Stimulated activated CD8-positive, alpha-beta memory T cell treated with anti-CD3 and anti-CD28 coated beads, Interleukin-12 subunit alpha, Interleukin-12 subunit beta, amount 100 ng/mL, for 4 hours (primary cell): ENCODE measurements at places on chromosomes 6 and 20.

- no peak for DNase-seq
Observed at GRCh38 chr6:6884916-6885315, 222.8 kb upstream of the RREB1 start.

DNA sequence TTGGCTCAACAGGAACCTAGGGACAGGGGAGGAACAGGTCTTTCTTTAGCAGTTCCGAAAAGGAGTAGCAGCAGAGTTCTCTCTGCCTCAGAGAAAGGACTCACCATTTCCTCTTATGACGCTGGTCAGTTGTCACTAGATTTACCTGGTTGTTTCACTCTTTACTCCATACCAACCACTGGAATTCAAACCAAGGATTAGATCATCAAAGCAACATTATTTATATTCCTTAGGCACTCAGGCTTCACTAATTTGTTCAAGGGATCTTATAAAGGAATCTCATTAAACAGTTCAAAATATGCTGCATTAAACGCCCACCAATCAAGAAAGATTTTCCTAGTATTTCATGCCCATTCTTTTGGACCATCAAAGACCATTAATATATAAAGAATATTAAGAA lies 1129.5 kb upstream of the MAP3K7 start:
- no peak for DNase-seq

- DNase-seq: no peak
Observed at GRCh38 chr6:133187657-133188453, 53.3 kb upstream of the EYA4 start.

GRCh38 chr6:137224799-137225198 lies 5.6 kb upstream of the IFNGR1 start:
- no peak for DNase-seq

DNA sequence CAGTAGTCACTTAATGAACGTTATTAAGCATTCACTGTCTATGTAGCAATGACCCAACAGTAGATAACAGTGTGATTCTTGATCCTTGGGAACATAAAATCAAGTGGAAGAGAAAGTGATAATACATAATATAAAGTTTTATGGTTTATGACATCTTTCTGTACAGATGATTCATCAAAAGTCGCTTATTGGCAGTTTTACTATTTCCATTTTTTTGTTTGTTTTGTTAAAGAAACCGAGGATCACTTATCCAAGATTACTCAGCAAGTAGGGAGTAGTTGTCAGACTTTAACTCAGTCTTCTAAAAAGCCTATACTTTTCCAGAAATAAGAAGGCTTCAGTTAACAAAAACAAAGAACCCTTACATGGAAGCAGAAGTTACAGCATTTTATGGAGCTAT lies 260.8 kb downstream of the ZFAND3 start:
- DNase-seq: no peak

- no peak for DNase-seq
Observed at GRCh38 chr6:26477426-26477825, 19.7 kb downstream of the BTN2A1 start.

GRCh38 chr6:53615633-53616449 lies 49.7 kb downstream of the KLHL31 start:
- no peak for DNase-seq

DNA sequence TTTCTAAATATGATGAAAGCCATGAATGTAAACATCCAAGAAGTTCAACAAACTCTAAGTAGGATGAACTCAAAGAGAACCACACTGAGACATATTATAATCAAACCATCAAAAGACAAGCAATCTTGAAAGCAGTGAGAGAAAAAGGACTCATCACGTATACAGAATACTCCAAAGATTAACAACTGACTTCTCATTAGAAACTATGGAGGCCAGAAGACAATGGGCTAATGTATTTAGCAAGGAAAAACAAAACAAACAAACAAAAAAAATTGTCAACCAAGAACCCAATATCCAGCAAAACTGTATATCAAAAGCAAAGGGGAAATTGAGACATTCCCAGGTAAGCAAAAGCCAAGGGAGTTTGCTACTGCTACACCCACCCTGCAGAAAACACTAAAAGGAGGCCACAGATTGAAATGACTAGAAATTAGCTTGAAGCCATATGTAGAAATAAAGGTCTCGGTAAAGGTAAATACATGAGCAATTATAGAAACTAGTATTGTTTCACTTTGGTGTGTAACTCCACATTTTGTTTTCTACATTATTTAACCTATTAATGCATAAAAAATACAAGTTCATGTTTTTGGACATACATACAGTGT lies 301.1 kb upstream of the QKI start:
- no peak for DNase-seq

DNA sequence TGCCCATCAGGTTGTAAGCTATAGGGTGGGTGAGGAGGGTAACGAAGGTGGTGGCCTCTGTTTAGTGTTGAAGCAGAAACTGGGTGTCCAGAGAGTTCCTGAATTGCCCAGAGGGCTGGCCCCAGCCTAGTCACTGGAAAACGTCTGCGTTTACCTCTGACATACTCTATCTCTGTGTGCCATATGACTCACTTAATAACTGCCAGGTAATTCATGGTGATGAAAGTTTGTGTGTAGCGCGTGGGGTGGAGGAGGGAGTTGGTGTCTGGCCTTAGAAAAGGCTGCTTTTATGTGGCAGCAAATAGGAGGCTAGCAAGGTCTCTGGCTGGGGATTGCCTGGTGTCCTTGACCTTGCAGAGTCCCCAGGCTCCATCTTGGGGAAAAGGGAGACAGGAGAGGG lies 47.3 kb downstream of the SLC35D3 start:
- DNase-seq: no peak

GRCh38 chr6:52385074-52385473 lies 23.1 kb downstream of the PAQR8 start:
- no peak for DNase-seq

DNA sequence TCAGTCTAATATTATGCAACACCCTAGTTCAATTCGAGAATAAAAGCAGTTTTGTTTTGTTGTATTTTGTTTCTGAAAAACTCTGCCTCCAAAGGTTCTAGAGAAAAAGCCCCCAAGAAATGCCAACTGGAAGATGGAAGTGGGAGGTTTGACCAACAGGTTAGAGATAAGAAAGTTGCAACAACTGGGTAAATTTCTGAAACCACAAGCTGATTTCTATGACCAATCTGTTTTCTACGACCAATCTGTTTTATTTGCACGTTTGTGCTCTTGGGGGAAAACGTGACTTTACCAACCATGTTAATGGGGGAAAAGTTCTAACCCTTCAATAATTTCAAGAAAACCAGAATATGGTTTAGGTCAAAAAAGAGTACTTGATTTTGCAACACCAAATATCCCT lies 173.2 kb downstream of the PDE7B start:
- no peak for DNase-seq

DNA sequence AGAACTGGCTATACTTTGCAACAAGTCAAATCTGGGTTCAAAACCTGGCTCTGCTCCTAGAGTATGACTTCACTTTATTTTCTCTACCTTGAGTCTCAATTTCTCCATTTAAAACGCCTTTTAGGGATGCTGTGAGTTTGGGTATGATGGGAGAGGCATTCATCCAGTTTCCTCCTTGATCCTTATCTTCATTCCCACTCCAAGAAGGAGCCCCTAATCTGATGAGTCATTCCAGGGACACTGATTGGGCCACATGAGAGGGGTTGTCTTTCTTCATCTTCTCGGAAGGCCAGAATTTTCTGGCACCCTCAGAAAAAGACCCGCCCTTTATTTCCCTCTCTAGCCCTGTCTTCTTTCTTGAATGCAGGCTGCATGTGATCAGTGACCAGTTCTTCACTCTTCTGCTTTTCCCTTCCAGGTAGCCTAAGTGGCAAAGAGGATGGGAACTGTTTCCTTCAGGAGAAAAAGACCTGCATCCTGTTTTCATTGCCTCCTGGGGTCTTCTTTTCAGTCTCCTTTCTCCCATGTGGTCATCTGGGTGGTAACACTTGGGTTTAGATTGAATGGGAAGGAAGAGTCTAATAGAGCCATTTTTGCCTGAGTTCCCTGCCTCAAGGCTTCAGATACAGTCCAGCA lies 32.1 kb upstream of the PNRC1 start:
- no peak for DNase-seq

GRCh38 chr20:62949153-62949821 lies 3.2 kb upstream of the SLC17A9 start:
- no peak for DNase-seq

DNA sequence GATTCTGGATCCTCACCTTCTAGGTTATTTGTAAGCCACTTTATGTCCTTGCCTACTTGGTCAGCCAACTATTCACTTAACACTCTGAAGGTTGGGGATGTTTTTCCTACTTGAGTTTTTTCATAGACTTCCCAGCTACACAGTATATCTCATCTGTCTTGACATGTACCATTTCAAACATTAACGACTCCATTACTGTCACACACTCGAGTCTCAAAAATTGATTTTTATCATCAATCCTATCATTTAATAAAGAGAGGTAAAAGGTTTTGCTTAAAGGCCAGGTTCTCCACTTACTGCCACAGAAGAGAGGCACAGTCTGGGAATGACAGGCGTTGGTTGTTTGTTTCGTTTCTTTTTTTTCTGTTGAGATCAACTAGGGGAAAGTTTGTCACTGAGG lies 38.2 kb upstream of the LAMP5 start:
- no peak for DNase-seq

GRCh38 chr6:123966618-123967017 lies 163.0 kb downstream of the NKAIN2 start:
- no peak for DNase-seq

DNA sequence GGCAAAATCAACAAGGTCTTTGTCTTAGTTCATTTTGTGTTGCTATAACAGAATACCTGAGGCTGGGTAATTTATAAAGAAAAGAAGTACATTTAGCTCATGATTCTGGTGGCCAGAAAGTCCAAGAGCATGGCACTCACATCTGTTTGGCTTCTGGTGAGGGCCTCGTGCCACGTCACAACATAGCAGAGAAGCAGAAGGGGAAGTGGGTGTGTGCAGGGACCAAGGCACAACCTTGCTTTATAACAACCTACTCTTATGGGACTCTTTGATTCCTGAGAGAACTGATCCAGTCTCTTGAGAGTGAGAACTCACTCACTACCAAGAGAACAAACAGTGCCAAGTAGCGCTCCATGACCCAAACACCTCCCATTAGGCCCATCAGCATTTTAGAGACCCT lies 25.4 kb downstream of the GABRR2 start:
- no peak for DNase-seq

DNA sequence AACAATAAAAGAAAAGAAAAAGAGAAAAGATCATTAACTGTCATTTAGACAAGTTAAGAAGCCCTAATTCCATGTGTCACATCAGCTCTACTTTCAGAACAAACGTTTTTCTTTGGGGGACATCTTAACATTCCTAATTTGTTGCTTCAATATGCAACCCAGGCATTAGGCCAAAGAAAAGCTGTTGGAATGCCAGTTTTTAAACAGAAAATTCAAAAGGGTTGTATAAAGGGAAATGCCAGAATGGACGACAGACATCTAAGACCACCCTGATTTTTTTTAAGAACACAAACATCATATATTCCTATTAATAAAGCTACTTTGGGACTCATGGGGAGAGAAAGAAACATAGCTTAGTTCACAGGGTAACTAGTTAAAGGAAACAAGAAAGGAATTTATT lies 315.0 kb downstream of the GMDS start:
- DNase-seq: no peak

GRCh38 chr6:5537132-5537531 lies 275.8 kb downstream of the FARS2 start:
- DNase-seq: no peak

GRCh38 chr20:45935416-45936046 lies 1.0 kb downstream of the PCIF1 start:
- DNase-seq: no peak

DNA sequence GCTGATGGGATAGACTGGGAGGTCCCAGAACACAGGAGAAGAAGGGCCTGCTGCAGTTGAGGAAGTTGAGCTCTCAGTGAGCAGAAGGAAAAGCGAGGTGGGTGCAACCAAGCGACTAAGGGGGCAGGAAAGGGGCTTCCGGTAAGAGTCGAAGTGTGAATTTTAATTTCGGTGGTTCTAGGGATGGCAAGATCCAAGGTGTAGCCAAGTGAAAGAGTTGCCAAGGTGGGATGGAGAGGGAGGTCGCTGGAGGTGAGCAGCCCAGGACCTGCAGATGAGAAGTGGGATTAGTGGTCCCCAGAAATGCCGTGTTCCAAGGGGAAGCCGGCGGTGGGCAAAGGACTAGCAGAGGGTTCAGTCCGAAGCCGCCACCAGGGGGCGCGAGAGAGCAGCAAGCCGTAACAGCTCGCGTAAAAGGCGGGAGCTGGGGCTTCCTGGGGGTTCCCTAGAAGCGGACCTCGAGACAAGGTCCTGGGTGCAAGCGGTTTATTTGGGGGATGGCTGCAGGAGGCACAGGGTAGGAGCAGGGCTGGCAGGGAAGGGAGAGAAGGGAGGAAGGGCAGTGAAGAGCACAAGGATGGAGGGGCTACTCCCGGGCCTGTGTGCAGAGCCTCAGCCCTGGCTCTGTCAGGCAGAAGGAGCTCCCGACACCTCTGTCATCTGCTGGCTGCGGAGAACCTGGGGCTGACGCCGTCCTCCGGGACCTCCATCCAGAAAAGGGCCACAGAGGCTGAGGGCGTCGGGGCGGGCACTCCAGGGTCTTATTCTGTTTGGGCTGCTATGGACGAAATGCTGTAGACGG lies 103.6 kb downstream of the PAX1 start:
- no peak for DNase-seq

DNA sequence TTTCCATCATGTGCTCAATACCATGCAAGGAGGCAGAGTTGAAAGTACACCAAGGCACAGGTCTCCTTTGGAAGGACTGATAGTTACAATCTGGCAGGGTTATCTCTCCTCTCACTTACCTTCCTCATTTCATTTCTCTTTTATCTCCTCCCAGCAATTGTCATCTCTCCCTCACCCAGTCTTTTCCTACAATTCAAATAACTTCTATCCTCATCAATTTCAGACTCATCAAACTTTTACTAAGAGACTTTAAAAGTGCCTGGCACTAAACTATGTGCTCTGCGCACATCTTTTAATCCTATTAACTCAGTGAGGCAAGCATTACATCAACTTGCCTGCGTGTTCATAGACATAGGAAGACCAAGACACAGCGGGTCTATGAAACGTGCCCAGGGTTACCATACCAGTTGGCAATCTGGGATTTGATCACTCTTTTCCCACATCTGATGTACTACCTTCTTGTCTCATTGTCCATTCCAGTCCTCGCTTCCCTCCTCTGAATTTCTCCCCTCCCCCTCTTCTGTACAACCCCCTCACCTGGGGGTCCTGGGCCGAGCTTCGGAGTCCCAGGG lies 1.2 kb downstream of the VARS1 start:
- DNase-seq: no peak

GRCh38 chr6:79559706-79560105 lies 22.5 kb upstream of the LCA5 start:
- no peak for DNase-seq

- no peak for DNase-seq
Observed at GRCh38 chr6:31246051-31246521, 25.8 kb downstream of the HLA-C start.
